ENCODE measurements at places on chromosomes 5 and 9.
A peak's percentile ranks its signal among the peaks of the same experiment; 100 is the strongest.

GRCh38 chr5:133618141-133618540, 5.8 kb upstream of the FSTL4 start:
- H3K36me3 ChIP-seq, result no peaks in the 10 kb centered on the region
- no peak for DNase-seq
- H3K27me3 ChIP-seq, result peaks cover 37% of the 10 kb centered on the region
- H3K27ac ChIP-seq, result no peak overlapping the region
- H3K4me3 ChIP-seq, result no peak overlapping the region

DNA sequence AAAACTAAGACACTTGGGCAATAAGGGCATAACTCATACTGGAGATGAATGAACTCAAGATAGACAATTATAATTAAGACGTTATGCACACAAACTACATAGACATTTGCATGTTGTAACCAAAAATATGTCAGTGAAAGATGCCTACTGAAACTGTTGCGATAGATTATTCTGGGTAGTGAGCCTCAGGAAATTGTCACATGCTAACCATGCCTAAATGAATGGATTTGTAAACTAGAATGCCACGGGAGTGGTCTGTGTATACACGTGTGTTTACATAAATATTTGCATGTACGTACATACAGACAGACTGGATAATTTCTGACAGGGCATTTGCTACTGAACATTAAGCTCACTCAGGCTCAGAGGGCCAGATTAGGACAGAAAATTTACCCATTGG, 1.2 kb downstream of the NIPSNAP3B start:
- peaks cover 4% of the 10 kb centered on the region for H3K36me3 ChIP-seq
- peak overlapping the region; percentile 91 for H3K4me3 ChIP-seq
- DNase-seq, result no peak
- peaks cover 10% of the 10 kb centered on the region for H3K27me3 ChIP-seq

GRCh38 chr5:41256400-41256799, 43.1 kb upstream of the C6 start:
- H3K27me3 ChIP-seq, result no peaks in the 10 kb centered on the region
- H3K4me3 ChIP-seq, result no peak overlapping the region
- no peak for DNase-seq
- H3K27ac ChIP-seq, result no peak overlapping the region

GRCh38 chr5:17223367-17224185, 6.1 kb downstream of the BASP1 start:
- H3K27ac ChIP-seq, result no peak overlapping the region
- no peak overlapping the region for H3K4me3 ChIP-seq
- DNase-seq, result no peak
- H3K4me1 ChIP-seq, result peaks cover 2% of the 10 kb centered on the region

- peaks cover 3% of the 10 kb centered on the region for H3K27me3 ChIP-seq
- no peak for DNase-seq
- no peak overlapping the region for H3K27ac ChIP-seq
- H3K36me3 ChIP-seq, result no peaks in the 10 kb centered on the region
- no peak overlapping the region for H3K4me3 ChIP-seq
Measured at GRCh38 chr9:77498891-77499290, 149.2 kb downstream of the GNA14 start.

DNA sequence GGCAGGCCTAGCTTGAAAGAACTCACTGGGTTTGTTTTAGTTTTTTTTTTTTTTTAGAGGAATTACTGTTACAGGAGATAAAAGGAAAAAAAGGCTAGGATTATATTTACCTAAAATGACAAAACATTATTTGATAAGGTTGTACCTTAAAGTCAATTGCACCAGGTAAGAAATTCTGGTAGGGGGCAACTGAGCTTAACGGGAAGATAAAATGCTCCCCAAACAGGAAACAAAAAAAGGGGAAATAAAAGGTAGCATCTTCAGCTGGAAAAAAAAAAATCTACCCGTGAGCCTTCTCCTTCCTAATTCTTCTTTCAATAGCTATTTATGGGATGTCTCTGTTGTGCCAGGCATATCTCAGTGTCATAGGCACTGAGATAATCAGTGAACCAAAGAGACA, 164.5 kb downstream of the PIK3R1 start:
- peaks cover 76% of the 10 kb centered on the region for H3K4me1 ChIP-seq
- no peaks in the 10 kb centered on the region for H3K27me3 ChIP-seq
- H3K4me3 ChIP-seq, result no peak overlapping the region
- no peak for DNase-seq

- no peak overlapping the region for H3K4me3 ChIP-seq
- no peak overlapping the region for H3K27ac ChIP-seq
- H3K27me3 ChIP-seq, result no peaks in the 10 kb centered on the region
Measured at GRCh38 chr5:54446379-54446732, 9.1 kb upstream of the HSPB3 start.

GRCh38 chr5:115936031-115936430, 26.2 kb upstream of the LVRN start:
- H3K36me3 ChIP-seq, result no peaks in the 10 kb centered on the region
- no peak overlapping the region for H3K4me3 ChIP-seq
- H3K27ac ChIP-seq, result no peak overlapping the region
- no peaks in the 10 kb centered on the region for H3K4me1 ChIP-seq
- DNase-seq, result no peak
- peaks cover 6% of the 10 kb centered on the region for H3K27me3 ChIP-seq

DNA sequence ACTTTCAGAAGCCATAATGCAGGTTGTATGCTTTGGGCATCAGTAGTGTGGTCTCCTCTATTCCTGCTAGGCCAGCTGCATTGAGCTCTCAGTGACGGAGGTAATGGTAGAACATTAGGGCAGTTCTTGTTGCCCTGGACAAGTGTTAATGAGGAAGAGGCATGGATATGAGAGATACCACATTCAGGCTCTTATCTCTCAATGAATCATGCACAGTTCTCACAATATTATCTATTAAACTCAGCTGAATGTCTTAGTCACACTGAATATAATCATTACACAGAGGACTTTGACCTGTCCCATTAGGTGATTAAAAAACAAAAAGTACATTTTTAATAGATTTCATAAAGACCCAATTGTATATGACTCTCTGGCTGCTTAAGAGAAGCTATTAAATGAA, 76.6 kb upstream of the SSBP2 start:
- H3K27ac ChIP-seq, result no peak overlapping the region
- H3K4me3 ChIP-seq, result no peak overlapping the region
- peaks cover 4% of the 10 kb centered on the region for H3K27me3 ChIP-seq
- DNase-seq, result no peak
- H3K36me3 ChIP-seq, result no peaks in the 10 kb centered on the region
- H3K4me1 ChIP-seq, result no peaks in the 10 kb centered on the region

- no peaks in the 10 kb centered on the region for H3K27me3 ChIP-seq
- H3K4me3 ChIP-seq, result peak overlapping the region; percentile 89
- peaks cover 2% of the 10 kb centered on the region for H3K36me3 ChIP-seq
- peak overlapping the region; percentile 86 for H3K27ac ChIP-seq
- peaks cover 31% of the 10 kb centered on the region for H3K4me1 ChIP-seq
- no peak for DNase-seq
Measured at GRCh38 chr9:4739587-4740387, 1.2 kb downstream of the AK3 start.

DNA sequence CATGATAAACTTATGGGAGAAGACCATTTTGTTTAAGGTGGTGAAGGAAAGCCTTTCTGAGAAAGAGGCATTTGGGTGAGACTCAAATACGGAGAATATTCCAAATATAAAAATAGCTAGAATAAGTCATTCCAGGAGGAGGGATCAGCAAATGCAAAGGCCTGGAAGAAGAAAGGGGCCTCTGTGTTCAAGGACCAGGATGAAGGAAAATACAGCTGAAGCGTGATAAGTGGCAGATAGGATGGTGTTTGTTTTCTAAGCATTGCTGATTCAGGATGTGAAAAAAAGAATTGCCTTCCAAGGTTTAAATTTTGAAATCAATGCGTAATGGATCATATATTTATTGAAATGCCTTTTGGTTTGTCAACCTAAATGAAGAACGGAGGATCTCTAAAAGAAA, 59.4 kb upstream of the CAST start:
- H3K4me1 ChIP-seq, result peaks cover 8% of the 10 kb centered on the region
- peaks cover 15% of the 10 kb centered on the region for H3K27me3 ChIP-seq
- no peak overlapping the region for H3K27ac ChIP-seq
- H3K4me3 ChIP-seq, result no peak overlapping the region

DNA sequence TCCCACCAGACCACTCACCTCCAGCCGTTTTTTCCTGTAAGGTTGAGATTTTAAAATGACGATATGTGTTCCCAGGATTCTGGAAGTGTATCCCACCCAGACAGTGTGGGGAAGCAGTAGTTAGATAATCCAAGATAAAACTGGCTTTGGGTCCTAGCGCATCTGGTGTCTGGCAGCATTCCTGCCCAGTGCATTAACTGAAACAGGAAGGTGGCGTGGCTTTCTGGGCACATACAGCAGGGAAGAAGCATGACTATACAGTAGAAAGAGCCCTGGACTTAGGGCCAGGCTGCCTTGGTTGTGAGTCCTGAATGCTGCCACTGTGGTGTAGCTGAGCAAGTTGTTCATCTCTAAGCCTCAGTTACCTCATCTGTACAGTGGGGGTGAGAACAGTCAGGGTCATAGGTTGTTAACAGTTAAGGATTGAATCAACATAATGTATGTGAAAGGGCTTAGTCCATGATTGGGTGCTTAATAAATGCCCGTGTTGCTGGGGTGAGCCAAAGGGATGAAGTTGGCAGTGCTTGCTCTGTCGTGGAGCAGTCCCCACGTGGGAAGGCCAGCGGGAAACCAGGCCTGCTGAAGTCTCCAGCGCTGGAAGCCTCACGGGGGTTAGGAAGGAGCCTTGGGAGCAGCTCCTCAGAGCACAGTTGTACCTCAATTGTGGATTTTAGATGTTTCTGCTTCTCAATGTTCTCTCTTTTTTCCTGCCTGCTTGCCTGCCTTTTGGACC, 18.0 kb downstream of the CLTA start:
- H3K4me3 ChIP-seq, result no peak overlapping the region
- no peaks in the 10 kb centered on the region for H3K27me3 ChIP-seq
- H3K36me3 ChIP-seq, result peaks cover 68% of the 10 kb centered on the region
- peaks cover 60% of the 10 kb centered on the region for H3K4me1 ChIP-seq

DNA sequence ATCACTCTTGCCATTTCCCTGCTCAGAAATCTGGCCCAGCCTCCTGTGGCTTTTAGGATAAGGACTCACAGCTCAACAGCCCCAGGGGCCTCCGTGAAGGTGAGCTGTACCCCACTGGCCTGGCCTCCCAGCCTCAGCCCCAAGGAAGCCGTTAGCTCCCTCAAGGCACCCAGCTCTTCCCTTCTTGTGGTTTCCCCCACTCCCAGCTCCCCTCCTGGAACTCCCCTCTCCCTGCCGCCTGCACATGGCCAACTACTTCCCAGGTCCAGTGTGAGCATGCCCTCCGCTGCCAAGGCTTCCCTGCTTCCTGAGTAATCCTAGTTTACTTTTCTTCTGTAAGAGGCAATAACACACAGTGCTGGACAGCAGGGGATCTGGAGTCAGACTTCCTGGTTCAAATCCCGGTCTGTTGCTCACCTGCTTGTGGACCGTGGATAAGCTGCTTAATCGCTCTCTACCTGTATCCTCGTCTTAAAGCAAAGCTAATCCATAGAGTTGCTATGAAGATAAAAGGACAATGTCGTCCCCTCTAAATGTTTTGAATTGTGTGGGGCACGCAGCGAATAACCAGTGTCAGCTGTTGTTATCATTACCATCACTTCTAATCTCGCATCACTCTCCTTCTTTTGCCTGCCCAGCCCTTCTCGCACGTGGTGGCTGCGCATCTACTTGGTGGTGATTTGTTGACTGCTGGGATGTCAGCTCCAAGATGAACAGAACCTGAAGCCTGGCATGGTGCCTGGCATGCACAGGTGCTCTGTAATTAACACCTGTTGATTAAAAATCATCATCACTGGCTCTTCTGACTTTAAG, 86.6 kb downstream of the C5orf15 start:
- H3K27me3 ChIP-seq, result peaks cover 6% of the 10 kb centered on the region
- no peaks in the 10 kb centered on the region for H3K36me3 ChIP-seq
- H3K4me1 ChIP-seq, result no peaks in the 10 kb centered on the region
- no peak for DNase-seq

DNA sequence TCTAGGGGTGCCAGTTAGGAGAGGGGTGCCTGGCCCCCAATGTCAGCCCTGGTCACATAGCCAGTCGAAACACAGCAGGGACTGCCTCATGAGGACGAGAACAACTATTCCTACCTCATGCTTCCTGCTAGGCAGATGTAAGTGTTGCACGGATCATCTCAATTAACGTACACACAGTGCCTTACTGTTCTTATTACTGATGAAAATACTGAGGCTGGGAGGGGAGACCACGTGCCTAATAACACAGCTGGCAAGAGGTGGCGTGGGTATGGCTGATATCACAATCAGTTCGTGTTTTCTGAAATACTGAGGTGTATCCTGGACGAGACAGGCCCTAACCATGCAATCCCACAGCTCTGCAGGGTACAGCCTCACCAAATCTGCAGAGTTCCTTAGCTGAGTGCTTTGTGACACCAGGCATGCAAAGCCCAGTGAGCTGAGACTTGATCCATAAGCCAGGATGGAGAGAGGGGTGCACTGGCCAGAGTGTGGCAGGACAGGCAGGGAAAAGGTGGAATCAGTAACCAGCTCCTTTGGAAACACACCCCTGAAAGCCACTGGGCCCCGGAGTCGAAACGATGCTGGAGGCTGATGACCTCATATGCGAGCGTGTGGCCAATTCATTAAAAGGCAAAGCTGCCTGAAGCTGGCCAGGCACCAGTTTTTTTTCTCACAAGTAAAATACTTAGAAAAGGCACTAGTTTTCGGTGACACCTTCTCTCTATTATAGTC, 63.9 kb downstream of the PRRT1B start:
- H3K4me1 ChIP-seq, result peaks cover 4% of the 10 kb centered on the region
- DNase-seq, result no peak
- H3K27me3 ChIP-seq, result no peaks in the 10 kb centered on the region
- peaks cover 40% of the 10 kb centered on the region for H3K36me3 ChIP-seq
- no peak overlapping the region for H3K4me3 ChIP-seq

DNA sequence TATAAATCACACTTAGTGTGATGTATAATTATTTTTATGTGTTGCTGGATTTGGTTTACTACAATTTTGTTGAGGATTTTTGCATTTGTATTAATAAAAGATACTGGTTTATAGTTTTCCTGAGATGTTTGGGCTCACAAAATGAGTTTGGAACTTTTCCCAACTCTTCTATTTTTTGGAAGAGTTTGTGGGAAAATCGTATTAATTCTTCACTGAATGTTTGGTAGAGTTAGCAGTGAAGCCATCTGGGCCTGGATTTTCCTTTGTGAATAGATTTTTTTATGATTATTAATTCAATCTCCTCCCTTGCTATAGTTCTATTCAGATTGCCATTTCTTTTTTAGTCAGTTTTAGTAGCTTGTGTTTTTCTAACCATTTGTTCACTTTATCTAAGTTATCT, 201.7 kb upstream of the NFIL3 start:
- H3K36me3 ChIP-seq, result no peaks in the 10 kb centered on the region
- H3K27me3 ChIP-seq, result peaks cover 23% of the 10 kb centered on the region
- H3K27ac ChIP-seq, result no peak overlapping the region

- no peaks in the 10 kb centered on the region for H3K27me3 ChIP-seq
- H3K36me3 ChIP-seq, result peaks cover 17% of the 10 kb centered on the region
- no peak overlapping the region for H3K4me3 ChIP-seq
- no peak overlapping the region for H3K27ac ChIP-seq
- no peak for DNase-seq
Measured at GRCh38 chr5:54799645-54800044, 185.7 kb downstream of the ESM1 start.

DNA sequence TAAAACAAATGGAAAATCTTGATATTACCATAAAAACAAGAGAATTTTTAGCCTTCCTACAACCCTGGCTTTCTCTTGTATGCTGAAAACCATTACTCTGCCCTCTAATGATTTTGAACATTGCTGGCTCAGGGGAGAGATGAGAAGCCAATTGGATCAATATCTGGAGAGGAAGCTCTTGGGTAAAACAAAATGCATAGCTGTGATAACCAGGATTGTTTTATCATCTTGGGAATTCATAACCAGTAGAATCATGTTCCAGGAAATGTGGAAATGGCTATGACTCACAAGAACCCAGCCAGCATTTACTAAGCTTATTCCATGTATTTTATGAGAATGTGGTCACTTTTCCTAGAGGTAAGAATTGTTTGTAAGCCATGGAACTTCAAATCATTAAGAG, 51.1 kb upstream of the CTNND2 start:
- no peaks in the 10 kb centered on the region for H3K27me3 ChIP-seq
- no peak overlapping the region for H3K4me3 ChIP-seq
- no peaks in the 10 kb centered on the region for H3K4me1 ChIP-seq
- no peaks in the 10 kb centered on the region for H3K36me3 ChIP-seq
- no peak overlapping the region for H3K27ac ChIP-seq

Data from activated T-helper 1 cell treated with anti-CD3 and anti-CD28 coated beads, Interleukin-12 subunit alpha, Interleukin-12 subunit beta, Interleukin-2, Interleukin-4 antibody, amounts not matched to agents 30 ng/mL and 10 ng/mL and 1 ng/mL, durations not matched to agents 14 hours and 24 hours and 36 hours (primary cell).